ENCODE measurements at places on chromosomes 1 and 21. TPM values are rescaled to one million over a fixed set of nuclear protein-coding genes. Genes with fewer than 3 reads are reported as not detected.

- no peak for DNase-seq
Observed at GRCh38 chr21:35014302-35015041, 34.6 kb downstream of the RUNX1 start.

GRCh38 chr1:208977012-208977411, 606.5 kb upstream of the CAMK1G start:
- no peak for DNase-seq

Gene AJAP1
- total RNA-seq: 16.7 TPM

DNA sequence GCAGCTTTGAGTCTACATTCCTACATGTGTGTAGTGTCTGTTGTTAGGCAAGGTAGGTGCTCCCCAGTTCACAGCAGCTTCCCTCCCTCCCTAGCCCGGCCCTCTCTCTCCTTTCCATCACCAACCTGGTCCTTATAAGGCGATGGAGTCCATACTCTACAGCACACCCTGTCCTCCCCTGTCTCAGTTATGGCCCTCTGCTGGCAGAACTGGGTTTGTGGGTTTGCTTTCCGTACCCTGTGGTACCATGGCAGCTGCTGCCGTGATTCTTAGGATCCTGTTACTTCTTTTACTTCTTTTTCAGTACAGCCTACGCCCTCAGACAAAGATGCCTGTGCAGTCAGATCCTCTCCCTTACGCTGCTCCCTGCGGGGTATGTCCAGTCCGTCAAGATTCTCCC, 31.7 kb downstream of the AK5 start:
- no peak for DNase-seq

Gene ISG20L2
- 7.3 TPM for total RNA-seq

DNA sequence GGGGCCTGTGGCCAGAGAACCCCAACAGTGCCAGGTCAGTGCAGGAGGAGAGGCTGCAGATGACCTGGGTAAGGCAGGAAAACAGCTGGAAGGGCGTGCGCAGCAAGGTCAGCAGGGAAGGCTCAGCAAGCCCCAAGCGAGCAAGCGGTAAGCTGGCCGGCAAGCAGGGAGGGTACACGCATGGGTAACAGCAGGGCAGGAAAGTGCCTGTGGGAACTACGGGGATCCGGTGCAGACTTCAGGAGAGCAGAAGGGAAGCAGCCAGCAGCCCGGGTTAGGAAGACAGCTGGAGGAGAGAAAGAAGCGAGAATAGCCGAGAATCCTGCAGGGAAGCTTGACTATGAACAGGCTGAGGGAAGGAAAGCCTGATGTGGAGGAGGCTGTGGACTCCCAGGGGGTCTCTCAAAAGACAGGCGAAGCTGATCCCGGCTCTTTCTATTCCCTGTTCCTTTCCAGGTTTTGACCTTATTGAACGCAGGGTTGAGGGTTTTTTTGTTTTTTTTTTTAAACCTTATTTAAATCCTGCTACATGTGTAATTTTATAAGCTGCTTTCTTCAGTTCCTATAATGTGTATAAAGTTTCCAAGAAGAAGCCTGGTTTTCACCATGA, 20.9 kb downstream of the UMODL1 start:
- DNase-seq: no peak

DNA sequence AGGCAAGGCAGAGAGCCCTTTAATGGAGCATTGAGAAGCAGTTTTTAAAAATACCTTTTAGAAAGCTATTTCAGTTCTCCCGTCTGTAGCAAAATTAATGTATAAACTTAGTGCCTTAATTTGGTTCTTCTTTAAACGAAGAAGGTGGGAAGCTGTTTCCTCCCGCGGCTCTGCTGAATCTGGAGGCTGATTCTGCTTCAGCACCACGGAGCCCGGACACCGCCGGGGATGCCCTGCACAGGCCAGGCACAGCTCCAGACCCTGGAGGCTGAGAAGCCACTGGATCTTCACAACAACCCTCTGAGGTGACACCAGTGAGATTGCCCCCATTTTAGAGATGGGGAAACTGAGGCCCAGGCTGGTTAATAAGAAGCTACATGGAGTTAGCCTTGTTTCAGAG, 175.8 kb upstream of the VAMP3 start:
- no peak for DNase-seq

DNA sequence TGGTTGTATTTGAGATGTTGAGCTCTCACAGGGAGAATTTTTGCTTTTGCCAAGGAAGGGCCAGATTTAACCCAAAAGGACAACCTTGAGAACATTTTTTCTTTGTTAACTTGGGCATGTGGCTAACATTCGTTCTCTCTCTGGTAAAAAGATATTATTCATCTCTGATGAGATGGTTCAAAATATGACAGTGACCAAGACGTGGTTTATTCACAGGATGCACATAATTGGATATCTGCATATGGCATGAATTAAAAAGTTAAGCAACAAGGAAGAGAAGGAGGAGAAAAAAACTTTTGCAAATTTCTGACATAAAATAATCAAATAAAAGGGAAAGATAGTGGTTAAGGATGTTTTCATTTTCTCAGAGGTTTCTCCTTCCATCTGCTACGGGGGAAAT, 43.1 kb upstream of the BCL10 start:
- no peak for DNase-seq

GRCh38 chr1:24317081-24317480, 2.1 kb upstream of the GRHL3 start:
- DNase-seq: no peak

Gene TNFRSF8
- total RNA-seq: not detected

DNA sequence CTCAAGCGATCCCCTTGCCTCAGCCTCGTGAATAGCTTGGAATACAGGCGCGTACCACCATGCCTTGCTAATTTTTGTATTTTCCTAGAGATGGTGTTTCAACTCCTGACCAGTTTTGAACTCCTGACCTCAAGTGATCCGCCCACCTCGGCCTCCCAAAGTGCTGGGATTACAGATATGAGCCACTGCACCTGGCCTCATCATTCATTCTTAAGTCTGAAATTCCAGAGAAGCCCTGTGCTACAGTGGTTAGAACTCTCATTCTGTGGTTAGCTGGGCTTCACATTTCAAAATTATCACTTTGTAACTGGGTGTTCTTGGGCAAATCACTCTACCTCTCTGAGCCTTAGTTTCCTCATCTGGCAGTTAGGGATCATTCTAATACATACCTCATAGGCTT, 86.1 kb upstream of the POU3F1 start:
- no peak for DNase-seq

Gene RIPPLY3
- not detected for total RNA-seq

- no peak for DNase-seq
Observed at GRCh38 chr1:186782791-186783190, 46.0 kb upstream of the PLA2G4A start.

Gene TNFRSF18
- total RNA-seq: not detected

DNA sequence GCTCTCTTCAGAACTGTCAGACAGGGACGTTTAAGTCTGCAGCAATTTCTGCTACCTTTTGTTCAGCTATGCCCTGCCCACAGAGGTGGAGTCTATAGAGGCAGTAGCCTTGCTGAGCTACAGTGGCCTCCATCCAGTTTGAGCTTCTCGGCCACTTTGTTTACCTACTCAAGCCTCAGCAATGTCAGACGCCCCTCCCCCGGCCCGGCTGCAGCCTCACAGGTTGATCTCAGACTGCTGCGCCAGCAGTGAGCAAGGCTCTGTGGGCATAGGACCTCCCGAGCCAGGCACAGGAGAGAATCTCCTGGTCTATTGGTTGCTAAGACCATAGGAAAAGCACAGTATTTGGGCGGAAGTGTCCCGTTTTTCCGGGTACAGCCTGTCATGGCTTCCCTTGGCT, 89.9 kb upstream of the PDC start:
- DNase-seq: no peak

DNA sequence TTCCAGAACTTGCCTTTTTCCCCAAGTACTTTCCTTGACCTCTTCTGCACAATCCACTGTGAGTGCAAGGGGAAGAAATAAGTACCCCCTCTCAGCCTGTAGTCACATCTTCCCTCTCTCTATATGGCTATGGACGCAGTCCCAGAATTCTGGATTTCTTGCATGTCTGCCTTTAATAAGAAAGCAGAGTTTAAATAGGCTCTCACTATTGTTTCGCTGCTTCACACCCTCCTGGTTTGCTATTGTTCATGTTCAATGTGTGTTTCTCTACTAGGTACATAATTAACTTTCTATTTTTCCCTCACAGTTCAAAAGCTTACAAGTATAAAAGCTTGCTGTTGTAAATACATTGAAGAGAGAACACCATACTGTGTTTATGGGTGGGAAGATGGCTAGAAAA, 181.5 kb upstream of the C1orf105 start:
- no peak for DNase-seq
